SJSA1 (cell line): ENCODE measurements at places on chromosomes 4 and X. TPM values are rescaled to one million over a fixed set of nuclear protein-coding genes. Genes with fewer than 3 reads are reported as not detected.

The PTCHD1 gene
- total RNA-seq = not detected in 2 replicates

The CORIN gene
- total RNA-seq = 0.25 TPM in 1 of 2 replicates, not detected in the other

The CISD2 gene
- total RNA-seq = 60.9 and 88.6 TPM in 2 replicates

The SHROOM3 gene
- 18.7 and 22.5 TPM in 2 replicates for total RNA-seq

The RASL11B gene
- total RNA-seq = 1.7 TPM in 1 of 2 replicates, not detected in the other

The LRCH2 gene
- 0.03 and 0.89 TPM in 2 replicates for total RNA-seq

The ABCE1 gene
- 162 and 170 TPM in 2 replicates for total RNA-seq

The PABPC4L gene
- not detected in 2 replicates for total RNA-seq

The FAM47E gene
- total RNA-seq = not detected in 2 replicates

The LGI2 gene
- total RNA-seq = not detected in 2 replicates

- no peak overlapping the region for H3K4me3 ChIP-seq
- no peaks in the 10 kb centered on the region for H3K4me1 ChIP-seq
- H3K27me3 ChIP-seq = no peaks in the 10 kb centered on the region
- H3K36me3 ChIP-seq = no peaks in the 10 kb centered on the region
- no peak for DNase-seq
Observed at GRCh38 chr4:36285784-36286480, 4.5 kb downstream of the DTHD1 start.

DNA sequence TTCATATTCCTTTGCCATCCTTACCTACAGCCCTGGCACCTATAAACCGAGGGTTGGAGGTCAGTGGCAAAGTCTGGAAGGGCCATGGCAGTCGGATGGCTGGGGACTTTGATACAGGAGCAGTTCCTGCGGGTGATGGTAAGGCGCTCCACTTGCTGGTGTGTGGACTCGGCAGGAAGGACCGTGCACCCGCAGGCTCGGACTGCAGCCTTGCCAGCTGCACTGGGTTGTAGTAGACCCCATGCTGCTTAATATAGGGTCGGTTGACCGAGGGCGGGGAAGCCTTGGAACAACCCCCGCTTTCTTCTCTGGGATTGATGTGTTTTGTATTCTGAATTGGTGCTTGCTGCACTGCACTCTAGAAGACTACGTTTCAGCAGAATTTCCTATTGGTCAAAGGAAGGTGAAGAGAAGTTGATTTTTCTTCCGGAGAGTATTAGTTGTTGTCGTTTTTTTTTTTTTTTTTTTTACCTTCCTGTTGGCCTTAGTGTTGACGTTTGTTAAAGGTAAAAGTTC lies 638 bp downstream of the BLTP1 start:
- peaks cover 14% of the 10 kb centered on the region for H3K36me3 ChIP-seq
- H3K4me1 ChIP-seq = peaks cover 10% of the 10 kb centered on the region
- no peak for DNase-seq
- H3K4me3 ChIP-seq = peak overlapping the region; percentile 75
- no peaks in the 10 kb centered on the region for H3K27me3 ChIP-seq

DNA sequence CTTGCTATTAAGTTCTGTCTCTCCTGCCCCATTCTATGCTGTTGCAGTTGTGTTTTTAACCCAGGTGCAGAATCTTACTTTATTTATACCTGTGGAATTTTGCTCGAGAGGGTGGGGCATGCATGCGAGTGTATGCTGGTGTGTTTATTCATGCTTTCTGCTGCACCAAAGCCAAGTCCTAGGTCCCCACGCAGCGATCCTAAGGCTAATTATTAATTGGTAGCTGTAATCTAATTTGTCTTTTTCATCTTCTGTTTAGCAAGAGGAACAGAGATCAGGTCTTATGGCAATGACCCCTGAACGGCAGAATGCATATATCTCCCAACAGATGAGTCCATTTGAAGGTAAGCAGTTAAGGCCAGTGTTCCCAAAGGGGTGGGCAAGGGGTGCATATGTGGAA lies 58.7 kb upstream of the MTM1 start:
- no peaks in the 10 kb centered on the region for H3K4me1 ChIP-seq
- DNase-seq = no peak
- no peak overlapping the region for H3K4me3 ChIP-seq
- H3K27ac ChIP-seq = no peak overlapping the region
- no peaks in the 10 kb centered on the region for H3K27me3 ChIP-seq
- H3K36me3 ChIP-seq = no peaks in the 10 kb centered on the region

GRCh38 chr4:77156912-77157858 lies at the start of gene CCNG2:
TSS of gene CCNG2 (plus strand) at chr4:77157207. CDS start at chr4:77158533, 1,326 bp downstream.
- H3K4me3 ChIP-seq = peak within 1 kb of the TSS; percentile 77
- H3K36me3 ChIP-seq = peaks cover 14% of the 10 kb centered on the region
- no peaks in the 10 kb centered on the region for H3K27me3 ChIP-seq

- H3K4me3 ChIP-seq = no peak overlapping the region
- no peak overlapping the region for H3K27ac ChIP-seq
- no peaks in the 10 kb centered on the region for H3K27me3 ChIP-seq
- H3K36me3 ChIP-seq = no peaks in the 10 kb centered on the region
- H3K4me1 ChIP-seq = no peaks in the 10 kb centered on the region
- no peak for DNase-seq
Observed at GRCh38 chrX:118644378-118644777, 83.0 kb upstream of the IL13RA1 start.

- DNase-seq = no peak
- no peak overlapping the region for H3K4me3 ChIP-seq
- H3K27ac ChIP-seq = no peak overlapping the region
- peaks cover 20% of the 10 kb centered on the region for H3K27me3 ChIP-seq
- no peaks in the 10 kb centered on the region for H3K4me1 ChIP-seq
Observed at GRCh38 chr4:95541889-95542607, 6.7 kb downstream of the UNC5C start.

- no peak for DNase-seq
- no peak overlapping the region for H3K27ac ChIP-seq
- no peaks in the 10 kb centered on the region for H3K36me3 ChIP-seq
- H3K4me1 ChIP-seq = no peaks in the 10 kb centered on the region
- no peaks in the 10 kb centered on the region for H3K27me3 ChIP-seq
Observed at GRCh38 chr4:83591056-83591455, 55.1 kb downstream of the GPAT3 start.

DNA sequence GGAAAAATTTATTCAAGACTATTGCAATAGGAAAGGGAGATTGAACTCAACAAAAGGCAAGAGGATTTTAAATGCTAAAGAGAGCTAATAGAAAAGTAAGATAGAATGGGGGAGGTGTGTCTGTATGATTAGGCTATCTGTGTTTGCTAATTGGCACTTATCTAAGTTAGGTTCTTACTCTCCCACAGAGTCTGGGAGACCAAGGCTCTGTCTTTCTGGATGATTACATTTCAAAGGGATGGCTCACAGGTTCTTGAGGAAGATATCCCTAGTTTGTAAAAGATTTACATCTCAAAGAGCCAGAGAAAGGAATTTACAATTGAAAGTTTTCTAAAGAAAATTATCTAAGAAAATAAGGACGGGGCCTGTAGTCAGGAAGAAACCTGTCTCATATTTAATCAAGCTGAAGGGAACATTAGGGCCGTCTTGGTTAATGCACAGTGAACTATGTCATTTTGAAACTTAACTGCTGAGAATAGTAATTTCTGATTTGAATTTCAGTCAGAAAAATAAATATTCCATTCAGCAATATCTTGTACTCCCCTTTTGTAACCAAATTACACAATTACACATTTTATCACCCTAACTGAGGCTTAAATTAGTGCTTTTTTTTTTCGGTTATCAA lies 75.8 kb downstream of the MAGEB10 start:
- DNase-seq = no peak
- no peak overlapping the region for H3K27ac ChIP-seq
- H3K4me1 ChIP-seq = no peaks in the 10 kb centered on the region
- no peaks in the 10 kb centered on the region for H3K36me3 ChIP-seq
- H3K27me3 ChIP-seq = no peaks in the 10 kb centered on the region
- no peak overlapping the region for H3K4me3 ChIP-seq

GRCh38 chrX:20500171-20500865 lies 233.6 kb upstream of the RPS6KA3 start:
- H3K4me1 ChIP-seq = no peaks in the 10 kb centered on the region; the same call in 1 of the 2 replicates
- no peaks in the 10 kb centered on the region for H3K36me3 ChIP-seq
- no peak overlapping the region for H3K27ac ChIP-seq
- no peaks in the 10 kb centered on the region for H3K27me3 ChIP-seq

DNA sequence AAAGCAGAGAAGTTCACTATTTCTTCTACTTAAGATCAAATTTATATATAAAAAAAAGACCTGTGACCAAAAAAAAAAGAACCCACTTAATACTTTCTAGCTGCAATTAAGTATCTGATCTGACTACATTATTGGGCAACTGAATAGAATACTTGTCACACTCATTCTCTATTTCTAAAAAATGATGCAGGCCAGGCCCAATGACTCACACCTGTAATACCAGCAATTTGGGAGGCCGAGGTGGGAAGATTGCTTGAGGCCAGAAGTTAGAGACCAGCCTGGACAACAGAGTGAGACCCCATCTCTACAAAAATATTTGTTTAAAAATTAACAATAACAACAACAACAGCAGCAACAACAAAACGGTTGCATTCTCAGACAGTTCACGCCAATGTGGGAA lies 108.8 kb upstream of the BMP2K start:
- H3K27ac ChIP-seq = no peak overlapping the region
- H3K27me3 ChIP-seq = no peaks in the 10 kb centered on the region
- DNase-seq = no peak

GRCh38 chr4:148857973-148858534 lies 415.8 kb upstream of the NR3C2 start:
- no peaks in the 10 kb centered on the region for H3K36me3 ChIP-seq
- no peak overlapping the region for H3K4me3 ChIP-seq

GRCh38 chr4:108051343-108051742 lies 61.7 kb downstream of the HADH start:
- H3K4me3 ChIP-seq = no peak overlapping the region
- no peak for DNase-seq
- no peaks in the 10 kb centered on the region for H3K27me3 ChIP-seq
- H3K4me1 ChIP-seq = no peaks in the 10 kb centered on the region
- H3K36me3 ChIP-seq = peaks cover 50% of the 10 kb centered on the region
- H3K27ac ChIP-seq = no peak overlapping the region

DNA sequence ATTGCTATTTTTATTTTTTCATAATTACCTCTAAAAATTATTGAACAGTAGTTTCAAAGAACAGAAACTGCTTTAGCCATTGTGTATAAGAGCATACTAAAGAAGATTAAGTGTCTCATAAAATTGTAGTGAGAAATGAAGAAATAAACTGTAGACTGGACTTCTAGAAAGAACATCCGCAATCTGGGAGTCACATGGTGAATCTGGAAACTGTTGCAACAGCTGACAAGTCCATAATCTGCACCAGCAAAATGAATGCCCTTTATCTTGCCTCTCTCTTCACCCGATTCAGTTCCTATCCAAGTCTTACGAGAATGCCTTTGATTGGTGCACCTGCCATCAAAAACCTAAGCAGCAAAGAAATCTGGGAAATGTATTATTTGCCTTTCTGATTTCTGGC lies 312.9 kb downstream of the NAF1 start:
- no peaks in the 10 kb centered on the region for H3K36me3 ChIP-seq
- H3K27me3 ChIP-seq = no peaks in the 10 kb centered on the region
- DNase-seq = no peak
- H3K27ac ChIP-seq = no peak overlapping the region
- H3K4me3 ChIP-seq = no peak overlapping the region
- no peaks in the 10 kb centered on the region for H3K4me1 ChIP-seq

DNA sequence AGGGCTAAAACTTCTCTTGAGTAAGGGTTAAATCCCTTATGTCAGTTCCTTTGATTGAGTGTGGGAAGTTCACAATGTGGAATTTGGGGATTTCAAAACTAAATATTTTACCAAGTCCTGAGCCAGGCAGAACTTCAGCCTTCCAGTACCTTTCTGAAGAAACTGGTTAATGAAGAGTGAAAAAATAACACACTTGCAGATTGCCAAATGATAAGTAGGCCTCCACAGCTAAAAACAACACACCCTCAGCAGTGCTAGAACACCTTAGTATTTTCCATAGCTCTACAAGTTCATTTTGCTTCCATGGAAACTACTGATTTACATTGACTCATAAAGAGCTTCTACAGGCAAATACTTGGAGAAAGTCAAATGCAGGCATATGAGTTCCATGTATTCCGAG lies 326.8 kb downstream of the ZNF674 start:
- no peak for DNase-seq
- no peak overlapping the region for H3K27ac ChIP-seq
- no peak overlapping the region for H3K4me3 ChIP-seq

DNA sequence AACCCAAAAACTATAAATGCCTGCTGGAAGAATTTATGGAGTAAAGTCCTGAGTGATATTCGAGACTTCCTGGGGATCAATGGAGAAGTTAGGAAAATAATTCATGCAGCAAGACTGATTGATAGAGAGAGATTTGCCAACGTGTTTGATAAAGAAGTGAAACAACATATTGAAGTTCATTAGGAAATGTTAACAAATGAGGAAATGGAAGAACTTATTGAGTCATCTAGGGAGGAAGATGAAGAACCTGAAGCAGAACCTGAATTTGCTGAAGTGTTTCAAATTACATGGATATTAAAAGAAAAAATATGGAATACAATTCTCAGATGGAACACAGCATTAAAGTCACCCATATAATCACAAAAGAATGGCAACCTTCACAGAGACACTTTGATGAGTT lies 39.0 kb downstream of the DDX60 start:
- no peak overlapping the region for H3K27ac ChIP-seq
- no peaks in the 10 kb centered on the region; the same call in 1 of the 2 replicates for H3K36me3 ChIP-seq
- no peaks in the 10 kb centered on the region for H3K4me1 ChIP-seq
- H3K4me3 ChIP-seq = no peak overlapping the region

DNA sequence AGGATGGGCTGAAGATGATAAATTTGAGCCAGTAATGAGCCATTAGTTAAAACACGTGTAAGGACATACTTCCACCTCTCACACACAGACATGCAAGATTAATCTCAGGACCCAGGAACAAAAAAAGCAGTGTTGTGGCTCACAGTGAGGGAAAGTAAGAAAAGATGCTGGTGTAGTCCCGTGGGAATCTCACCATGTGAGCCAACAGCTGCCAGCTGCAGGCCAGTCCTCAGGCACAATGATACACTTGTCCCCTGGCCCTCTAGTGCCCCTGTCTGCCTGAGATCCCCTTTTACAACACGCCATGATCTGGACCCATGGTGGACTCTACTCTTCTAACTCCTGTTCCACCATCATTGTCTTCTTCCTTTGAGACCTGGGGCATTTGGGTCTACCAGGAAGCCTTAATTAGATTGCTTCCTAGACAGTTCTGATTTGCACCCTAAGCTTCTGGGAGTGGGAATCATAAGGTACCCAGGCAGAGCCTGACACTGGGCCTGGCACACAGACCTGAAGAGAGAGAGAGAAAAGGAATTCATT lies 194.7 kb downstream of the STIM2 start:
- H3K36me3 ChIP-seq = no peaks in the 10 kb centered on the region
- H3K27ac ChIP-seq = no peak overlapping the region
- DNase-seq = no peak
- no peaks in the 10 kb centered on the region for H3K27me3 ChIP-seq
- no peak overlapping the region for H3K4me3 ChIP-seq

DNA sequence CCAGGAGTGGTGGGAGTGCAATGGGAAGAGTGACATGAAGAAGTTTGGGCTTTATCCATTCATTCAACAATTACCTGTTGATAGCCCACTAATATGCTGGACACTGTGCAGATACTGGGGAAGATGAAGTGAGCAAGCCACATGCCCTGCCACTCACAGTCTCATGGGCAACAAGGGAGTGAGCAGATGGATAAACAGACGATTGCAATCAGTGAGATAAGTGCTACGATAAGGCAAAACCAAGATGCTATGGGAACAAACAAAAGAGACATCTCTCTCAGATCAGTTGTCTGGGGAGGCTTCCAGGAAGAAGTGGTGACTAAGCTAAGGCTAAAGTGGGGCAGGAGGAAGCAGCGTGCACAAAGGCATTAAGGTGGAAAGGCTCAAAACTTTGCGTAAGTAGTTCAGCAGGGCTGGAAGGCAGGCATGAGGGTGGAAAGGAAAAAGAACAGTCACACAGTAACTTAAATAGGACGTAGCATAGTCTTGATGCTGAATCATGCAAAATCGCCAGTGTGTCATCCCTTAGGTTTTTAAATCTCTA lies 31.7 kb downstream of the GAB3 start:
- H3K4me3 ChIP-seq = no peak overlapping the region
- H3K27ac ChIP-seq = no peak overlapping the region
- no peak for DNase-seq
- no peaks in the 10 kb centered on the region for H3K27me3 ChIP-seq
- H3K36me3 ChIP-seq = no peaks in the 10 kb centered on the region
- H3K4me1 ChIP-seq = peaks cover 28% of the 10 kb centered on the region
